Head of caudate nucleus (tissue), 42 donors: ENCODE measurements at places on chromosomes 3 and 15.

DNA sequence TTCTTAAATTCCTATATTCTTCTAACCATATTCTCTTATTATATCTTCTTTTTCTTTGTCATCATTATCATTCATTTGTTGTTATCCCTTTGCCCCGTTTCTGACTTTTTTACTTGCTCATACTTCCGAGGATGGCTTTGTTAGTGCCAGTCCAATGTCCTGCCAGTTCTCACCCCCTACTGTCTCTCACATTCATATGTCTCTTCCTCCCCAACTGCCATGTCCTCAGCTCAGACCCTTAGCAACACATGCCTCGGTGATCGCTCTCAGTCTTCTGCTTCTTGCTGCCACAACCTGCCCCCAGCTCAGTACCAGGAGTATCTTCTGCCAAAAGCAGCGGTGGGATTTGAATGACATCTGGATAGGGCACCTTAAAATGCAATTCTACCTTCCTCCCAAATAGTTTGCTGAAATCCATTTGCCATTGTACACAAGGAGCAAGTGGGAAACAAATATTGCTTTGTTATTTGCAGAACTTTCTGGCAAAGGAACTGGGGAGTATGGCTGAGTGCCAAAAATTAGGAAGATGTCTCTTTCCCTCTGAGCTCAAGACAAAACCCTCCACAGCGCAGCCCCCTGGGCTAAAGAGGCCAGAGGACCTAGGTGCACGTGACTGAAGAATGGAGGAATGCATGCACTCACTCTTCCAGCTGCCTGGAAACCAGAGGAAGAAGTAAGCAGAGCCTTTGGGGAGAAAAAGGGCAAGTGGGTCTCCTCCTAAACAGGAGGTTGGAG lies 57.7 kb upstream of the CTNNB1 start:
- no peak for DNase-seq

DNA sequence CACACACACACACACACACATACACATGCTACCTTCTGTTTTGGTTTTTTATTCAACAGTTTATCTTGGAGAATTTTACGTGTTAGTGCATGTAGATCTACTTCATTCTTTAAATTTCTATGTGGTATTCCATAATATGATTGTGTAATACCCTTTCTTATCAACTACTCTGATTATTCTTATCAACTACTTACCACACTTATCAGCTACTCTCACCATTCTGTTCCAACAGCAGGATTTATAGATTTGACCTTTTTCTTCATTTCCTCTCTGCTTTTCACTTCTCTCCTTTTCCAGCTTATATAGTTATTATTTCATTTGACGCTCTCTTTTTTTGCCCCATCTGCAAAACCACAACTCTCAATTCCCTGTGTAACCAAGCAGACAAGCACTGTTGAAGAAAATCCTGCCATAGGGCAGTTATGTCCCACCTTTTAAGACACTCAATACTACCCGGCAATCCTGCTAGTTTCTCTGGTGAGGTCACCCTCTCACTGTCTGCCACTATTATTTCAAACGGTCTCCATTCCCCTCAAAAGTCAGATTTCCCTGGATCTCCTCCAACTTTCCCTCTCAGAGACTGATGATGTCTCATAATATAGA lies 56.9 kb upstream of the SATB1 start:
- DNase-seq = no peak

- DNase-seq = no peak
Observed at GRCh38 chr15:78807359-78807758, 3.9 kb downstream of the ADAMTS7 start.

- DNase-seq = peak; percentile 88
Observed at GRCh38 chr15:93030430-93031102, 58.4 kb downstream of the RGMA start.

- no peak for DNase-seq
Observed at GRCh38 chr3:84440291-84440690, 518.5 kb upstream of the CADM2 start.

- DNase-seq = no peak
Observed at GRCh38 chr3:196670339-196670738, 30.8 kb downstream of the NRROS start.

DNA sequence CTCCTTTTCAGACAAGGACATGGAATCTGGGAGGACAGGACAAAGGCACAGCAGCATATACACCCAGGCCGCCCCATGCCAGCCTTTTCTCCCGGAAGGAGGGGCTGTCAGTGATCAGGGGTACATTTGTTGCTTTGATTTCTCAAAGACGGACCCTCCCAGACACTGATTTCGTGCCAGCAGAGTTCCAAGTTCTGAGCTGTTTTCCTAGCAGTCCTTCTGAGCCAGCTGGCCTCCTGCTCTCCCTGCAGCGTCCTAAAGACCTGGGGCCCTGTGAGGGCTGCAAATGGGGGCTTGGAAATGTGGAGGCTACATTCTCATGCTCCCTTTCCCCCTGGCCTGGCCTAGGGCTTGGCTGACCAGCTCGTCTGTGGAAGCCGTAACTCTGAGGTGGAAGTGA lies 22.3 kb downstream of the CTSH start:
- DNase-seq = no peak

- peak; percentile 58 for DNase-seq
Observed at GRCh38 chr3:148269816-148270215, 427.9 kb upstream of the AGTR1 start.

- DNase-seq = no peak
Observed at GRCh38 chr3:197936819-197937384, 13.1 kb upstream of the RPL35A start.

- DNase-seq = no peak
Observed at GRCh38 chr3:177464392-177465256, 267.3 kb upstream of the TBL1XR1 start.

DNA sequence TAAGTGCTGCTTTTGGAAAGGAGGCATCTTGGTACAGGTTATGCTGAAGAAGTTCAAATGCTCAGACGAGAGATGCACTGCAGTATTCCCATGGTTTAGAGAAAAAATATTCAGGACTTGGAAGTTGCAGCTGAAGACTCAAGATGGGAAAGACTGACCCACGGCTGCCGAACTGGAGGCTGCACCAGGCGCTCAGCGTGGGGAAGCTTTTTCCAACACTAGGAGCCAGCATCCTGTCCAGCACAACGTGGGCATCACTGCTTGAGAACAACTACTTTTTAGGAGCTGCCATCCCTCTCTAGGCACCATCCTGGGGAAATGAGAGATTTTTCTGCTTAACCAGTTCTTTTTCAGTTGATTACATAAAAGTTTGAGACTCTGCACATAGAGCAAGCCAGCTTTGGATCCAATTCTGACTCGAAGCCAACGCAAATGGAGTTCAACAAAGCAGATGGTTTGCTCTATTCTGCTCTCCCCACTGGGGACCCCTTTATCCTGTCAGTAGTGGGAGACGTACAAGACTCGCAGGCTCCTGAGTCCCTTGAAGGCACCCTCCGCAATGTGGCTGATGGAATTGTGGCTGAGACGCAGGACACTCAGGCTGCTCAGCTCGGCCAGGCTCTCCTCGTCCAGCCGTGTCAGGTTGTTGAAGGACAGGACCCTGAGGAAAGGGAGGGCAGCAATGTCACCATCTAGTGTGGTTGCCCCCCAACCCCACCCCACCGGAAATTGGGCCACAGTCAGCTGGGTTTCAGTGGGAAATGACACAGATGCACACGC lies 93.8 kb downstream of the LRIG1 start:
- DNase-seq = no peak

- DNase-seq = no peak
Observed at GRCh38 chr3:102183623-102184022, 251.2 kb upstream of the ZPLD1 start.

DNA sequence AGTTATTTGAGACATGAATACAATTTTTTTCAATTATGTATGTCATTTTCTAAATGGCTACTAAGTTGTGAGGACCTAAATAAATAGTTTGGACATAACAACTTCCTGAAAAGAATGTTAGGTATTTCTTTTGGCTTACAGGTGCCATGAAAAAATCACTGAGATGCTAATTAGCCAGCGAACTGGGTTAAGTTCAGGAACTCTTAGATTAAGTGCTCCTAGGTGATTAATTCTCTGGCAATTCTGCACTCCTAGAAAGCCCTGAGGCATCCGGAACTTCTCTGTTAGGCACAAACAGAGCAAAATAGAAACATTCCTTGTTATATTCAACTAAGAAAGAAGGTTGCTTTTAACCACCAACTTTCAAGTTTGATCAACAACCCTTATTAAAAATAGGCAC lies 192.3 kb downstream of the STAG1 start:
- no peak for DNase-seq

DNA sequence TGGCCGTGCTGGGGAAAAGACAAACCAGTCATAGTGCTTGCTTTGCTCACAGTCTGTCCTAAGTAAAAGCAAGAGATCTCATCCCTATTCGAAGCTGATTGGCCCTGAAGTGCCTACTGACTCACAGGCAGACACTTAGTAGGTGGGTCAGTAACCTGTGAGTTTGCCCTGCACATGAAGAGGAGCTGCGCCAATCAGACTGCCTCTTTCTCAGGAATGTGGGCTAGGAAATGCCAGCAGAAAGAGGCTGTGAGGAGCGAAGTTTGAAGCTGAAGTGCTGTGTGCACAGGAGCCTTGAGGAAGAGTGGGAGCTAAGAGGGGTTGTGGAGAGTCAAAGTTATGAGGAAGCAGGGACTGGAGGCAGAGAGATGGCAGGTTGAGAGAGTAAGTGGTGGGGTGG lies 126.8 kb downstream of the IL20RB start:
- no peak for DNase-seq

- DNase-seq = no peak
Observed at GRCh38 chr15:66655997-66656396, 46.0 kb upstream of the SMAD6 start.

DNA sequence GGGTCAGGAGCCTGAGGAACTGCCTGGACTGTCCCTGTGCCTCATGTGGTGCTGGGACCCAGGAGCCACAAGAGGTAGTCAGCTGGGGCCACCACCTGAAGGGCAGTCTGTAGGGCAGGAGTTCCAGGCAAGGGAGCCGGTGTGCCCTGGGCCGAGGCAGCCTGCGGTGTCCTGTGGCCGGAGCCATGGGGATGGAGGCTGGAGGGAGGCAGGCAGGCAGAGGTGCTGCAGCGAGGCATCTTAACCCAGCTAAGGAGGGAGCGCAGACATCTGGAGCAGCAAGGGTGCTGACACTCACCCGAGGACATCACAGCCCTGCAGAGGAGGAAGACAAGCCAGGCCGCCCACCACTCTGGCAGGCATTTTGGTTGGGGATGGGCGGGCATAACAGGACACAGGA lies 77.8 kb downstream of the DNAJB8 start:
- DNase-seq = no peak

GRCh38 chr3:176839901-176840300 lies 357.4 kb downstream of the TBL1XR1 start:
- DNase-seq = no peak

- no peak for DNase-seq
Observed at GRCh38 chr15:77409259-77410156, 10.4 kb downstream of the PEAK1 start.

- no peak for DNase-seq
Observed at GRCh38 chr3:149739396-149739795, 12.9 kb downstream of the COMMD2 start.

DNA sequence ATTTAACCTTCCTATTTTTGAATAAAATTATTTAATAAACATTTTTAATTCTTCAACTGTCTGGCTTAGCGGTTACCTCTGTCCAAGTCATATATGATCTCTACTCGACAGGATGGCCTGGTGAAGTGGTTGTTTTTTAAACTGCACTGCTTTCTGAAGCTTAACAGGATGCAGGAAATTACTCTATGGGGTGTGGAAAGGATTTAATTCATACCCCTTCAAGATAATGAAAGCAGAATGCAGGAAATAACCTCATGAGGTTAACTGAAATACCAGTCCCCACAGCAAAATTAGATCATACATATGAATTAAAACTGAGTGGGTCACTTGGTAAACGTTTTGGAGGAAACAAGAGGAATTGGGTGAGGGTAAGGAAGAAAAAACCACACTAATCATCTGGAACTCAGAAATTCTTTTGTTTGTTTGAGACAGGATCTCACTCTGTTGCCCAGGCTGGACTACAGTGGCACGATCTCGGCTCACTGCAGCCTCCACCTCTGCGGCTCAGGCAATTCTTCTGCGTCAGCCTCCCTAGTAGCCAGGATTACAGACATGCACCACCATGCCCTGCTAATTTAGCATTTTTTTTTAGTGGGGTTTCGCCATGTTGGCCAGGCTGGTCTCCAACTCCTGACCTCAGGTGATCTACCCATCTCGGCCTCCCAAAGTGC lies 50.1 kb downstream of the LYSMD4 start:
- DNase-seq = no peak

GRCh38 chr3:115071601-115072000 lies 75.5 kb downstream of the ZBTB20 start:
- peak; percentile 49 for DNase-seq

GRCh38 chr3:122169911-122170310 lies 13.6 kb upstream of the CASR start:
- no peak for DNase-seq

DNA sequence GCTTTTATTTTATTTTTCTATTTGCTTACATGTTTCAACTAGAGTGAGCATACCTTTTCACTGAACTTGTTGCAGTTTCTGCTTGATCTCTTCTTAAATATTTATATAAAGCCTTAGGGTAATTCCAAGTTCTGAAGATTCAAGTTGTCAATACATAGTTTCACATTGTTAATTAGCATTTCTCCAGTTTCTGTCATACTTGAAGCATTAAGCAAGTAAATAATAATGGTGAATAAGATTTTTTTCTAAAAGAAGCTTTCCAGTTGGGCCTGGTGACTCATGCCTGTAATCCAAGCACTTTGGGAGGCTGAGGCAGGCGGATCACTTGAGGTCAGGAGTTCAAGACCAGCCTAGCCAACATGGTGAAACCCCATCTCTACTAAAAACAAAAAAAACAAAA lies 53.9 kb downstream of the CALML4 start:
- no peak for DNase-seq

GRCh38 chr3:129592381-129593131 lies 13.9 kb downstream of the PLXND1 start:
- peak; percentile 73 for DNase-seq

DNA sequence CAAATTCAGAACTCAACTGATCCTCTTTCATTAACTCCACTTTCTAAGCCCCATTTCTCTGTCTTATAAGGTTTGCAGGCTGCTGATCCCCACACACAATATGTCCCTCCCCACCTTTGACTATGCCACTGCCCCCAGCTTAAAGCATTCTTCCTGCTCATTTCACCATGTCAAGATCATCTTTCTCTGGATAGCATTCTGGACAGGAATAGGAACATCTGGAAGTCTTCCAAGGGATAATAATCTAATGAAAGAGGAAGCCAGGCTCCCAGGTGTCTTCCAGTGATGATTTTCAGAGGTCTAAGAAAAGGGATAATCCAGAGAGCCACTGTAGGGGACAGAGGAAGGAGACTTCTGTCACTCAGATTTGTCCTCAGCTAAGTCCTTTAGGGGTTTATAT lies 54.6 kb upstream of the GALNT15 start:
- no peak for DNase-seq

DNA sequence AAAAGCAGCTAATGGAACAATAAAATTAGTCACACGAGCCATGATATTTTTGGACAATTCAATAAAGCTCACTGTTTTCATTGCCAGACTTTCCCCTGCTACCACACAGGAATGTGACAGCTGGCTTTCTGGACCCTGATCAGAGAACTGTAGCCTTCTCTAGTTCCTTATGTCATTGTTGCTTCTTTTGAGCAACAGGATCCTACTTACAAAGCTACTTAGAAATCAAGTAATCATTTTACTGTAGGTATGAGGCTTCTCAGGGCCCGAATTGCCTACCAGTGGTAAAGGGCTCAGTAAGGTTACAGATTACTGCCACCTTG lies 94.3 kb upstream of the AADACL2 start:
- DNase-seq = no peak
